ENCODE measurements at places on chromosomes 5 and 9.

- DNase-seq: no peak
These were observed 416.8 kb downstream of the IRX2 start for GRCh38 chr5:2334719-2335118.

DNA sequence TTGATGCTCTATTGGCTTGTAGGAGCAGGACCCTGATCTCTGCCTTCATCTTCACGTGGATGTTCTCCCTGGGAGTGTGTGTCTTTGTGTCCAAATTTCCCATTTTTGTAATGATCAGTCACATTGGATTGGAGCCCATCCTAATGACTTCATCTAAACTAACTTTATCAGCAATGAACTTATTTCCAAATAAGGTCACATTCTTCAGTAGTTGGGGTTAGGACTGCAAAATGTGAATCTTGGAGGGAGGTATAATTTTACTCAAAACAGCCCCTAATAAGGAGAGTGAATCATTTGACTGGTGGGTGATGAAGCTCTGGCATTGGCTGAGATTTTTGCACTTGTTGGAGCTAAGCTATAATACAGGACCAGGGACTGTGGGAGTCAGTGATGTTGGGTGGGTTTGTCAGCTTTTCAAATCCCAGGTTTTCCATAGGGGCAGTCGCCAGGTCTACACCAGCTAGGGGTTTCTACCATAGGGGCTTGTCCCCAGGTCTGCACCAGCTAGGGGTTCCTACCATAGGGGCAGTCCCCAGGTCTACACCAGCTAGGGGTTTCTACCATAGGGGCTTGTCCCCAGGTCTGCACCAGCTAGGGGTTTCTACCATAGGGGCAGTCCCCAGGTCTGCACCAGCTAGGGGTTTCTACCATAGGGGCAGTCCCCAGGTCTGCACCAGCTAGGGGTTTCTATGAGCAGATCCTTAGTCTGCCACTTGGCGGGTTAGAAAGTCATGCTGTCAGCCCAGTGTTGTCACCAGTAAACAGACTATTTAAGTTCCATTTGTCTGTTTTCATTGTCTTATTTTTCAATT, 382.6 kb upstream of the DAP start:
- no peak for DNase-seq

DNA sequence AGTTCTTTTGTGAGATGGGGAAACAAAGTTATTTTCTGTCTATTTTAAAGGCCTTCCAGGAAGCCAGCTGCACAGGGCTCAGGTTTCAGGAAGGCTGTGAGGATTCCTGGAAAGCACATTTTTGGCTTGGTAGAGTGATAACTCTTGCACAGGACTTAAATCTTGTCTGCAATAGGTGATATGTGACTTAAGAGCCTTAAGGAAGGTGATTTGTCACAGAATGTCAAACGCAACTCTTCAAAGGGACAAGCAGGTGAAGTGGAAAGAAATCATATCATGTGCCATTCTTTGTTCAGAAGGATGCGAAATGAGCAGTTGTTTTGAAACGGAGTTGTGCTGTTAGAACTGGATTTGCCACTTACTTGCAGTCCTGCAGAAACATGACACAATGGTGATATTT, 459.3 kb downstream of the MAT2B start:
- no peak for DNase-seq

- no peak for DNase-seq
These were observed 258.5 kb downstream of the AOPEP start for GRCh38 chr9:94984891-94985476.

DNA sequence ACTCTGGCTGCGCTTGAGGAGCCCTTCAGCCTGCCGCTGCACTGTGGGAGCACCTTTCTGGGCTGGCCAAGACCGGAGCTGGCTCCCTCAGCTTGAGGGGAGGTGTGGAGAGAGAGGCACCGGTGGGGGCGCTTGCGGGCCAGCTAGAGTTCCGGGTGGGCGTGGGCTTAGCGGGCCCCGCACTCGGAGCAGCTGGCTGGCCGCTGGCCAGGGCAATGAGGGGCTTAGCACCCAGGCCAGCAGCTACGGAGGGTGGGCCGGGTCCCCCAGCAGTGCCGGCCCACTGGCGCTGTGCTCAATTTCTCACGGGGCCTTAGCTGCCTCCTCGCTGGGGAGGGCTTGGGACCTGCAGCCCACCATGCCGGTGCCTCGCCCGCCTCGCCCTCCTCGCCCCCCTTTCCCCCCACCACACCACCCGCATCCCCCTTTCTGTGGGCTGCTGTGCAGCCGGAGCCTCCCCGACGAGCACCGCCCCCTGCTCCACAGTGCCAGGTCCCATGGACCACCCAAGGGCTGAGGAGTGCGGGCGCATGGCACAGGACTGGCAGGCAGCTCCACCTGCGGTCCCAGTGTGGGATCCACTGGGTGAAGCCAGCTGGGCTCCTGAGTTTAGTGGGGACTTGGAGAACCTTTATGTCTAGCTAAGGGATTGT, 954.5 kb downstream of the DTWD2 start:
- DNase-seq: no peak

DNA sequence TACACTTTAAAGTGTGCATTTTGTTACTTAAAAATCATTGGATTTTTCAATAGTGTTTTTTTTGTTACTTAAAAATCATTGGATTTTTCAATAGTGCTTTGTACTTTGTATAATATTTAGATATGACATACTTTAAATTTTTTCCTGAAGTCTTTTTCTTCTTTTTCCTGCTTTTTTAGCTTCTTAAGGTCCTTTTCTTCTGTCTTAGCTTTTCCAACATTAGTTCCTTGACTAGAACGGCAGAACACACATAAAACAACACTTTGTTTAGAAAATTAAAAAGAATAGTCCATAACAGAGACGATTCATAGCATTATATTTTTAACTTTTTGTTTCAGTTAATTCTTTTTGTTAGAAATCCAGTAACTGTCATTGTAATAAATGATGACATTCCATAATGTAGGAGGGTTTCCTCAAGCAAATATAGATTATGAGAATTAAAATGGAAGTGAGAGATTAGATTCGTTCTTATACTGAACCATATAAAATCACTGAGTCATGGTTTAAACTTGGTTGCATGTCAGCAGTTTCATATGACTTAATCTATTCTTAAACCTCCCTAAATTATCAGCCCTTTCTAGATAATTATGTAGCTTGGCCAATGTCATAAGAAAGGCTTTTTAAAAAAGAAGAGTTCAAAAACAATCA, 45.3 kb upstream of the RICTOR start:
- DNase-seq: no peak

DNA sequence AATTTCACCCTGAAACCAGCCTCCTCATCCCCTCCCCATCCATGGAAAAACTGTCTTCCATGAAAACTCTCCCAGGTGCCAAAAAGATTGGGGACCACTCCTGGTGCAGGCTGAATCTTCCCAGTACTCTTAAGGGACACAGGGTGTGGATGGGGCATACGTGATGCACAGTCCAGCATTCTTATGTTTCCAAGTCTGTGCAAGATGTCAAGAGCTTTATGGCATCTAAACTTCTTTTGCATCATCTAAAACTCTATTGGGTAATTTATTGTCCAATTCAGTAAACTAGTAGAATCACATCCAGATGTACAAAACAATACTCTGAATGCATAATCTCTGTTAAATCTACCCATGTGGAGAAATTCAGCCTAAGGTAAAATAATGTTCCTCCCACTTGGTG, 9.3 kb upstream of the FGD3 start:
- DNase-seq: no peak

GRCh38 chr9:87849144-87849758, 33.4 kb upstream of the SPATA31E1 start:
- no peak for DNase-seq

DNA sequence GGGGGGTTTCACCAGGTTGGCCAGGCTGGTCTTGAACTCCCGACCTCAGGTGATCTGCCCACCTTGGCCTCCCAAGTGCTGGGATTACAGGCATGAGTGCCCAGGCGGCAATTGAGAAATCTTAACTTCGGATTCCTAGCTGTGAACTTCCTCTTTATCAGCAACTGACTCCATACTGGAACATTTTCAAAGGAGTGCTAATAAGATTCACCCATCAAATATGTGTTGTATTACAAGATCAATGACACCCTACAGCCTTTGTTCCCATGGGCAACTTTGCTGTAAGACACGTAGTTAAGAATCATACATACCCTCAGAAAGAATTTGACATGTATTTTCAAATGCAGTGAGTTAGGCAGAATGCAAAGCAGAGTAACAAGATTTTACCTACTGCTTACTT, 23.1 kb upstream of the ACOT12 start:
- no peak for DNase-seq

DNA sequence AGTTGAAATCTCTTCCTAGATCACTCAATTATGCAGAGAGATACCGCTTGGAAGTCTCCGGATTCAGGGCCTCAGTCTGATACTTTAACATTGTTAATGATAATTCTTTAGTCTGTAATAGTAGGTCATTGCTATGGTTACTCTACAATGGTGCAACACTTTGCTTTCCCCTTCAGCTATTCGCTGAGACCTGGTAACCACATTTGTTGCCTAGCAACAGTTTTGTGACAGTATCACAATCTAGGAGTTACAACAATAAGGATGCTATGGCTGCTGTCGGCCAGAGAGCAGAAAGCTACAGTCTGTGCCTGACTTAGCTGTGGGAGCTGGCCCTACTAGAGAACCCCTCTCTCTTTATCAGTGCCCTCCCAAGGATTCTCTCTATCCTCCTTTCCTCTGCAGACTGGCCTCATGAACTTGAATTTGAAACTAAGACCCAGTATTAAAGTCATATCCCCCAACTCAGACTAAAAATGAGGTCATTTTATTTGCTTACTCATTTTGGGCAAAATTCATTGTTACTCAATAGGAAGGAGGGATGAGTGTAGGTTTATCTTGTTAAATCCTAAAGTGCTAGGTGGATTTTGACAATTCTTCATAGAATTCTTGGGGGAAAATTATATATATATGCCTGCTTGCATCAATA, 39.3 kb downstream of the NR2F1 start:
- DNase-seq: no peak

- DNase-seq: no peak
These were observed 106.0 kb downstream of the SMARCA2 start for GRCh38 chr9:2120926-2121689.

GRCh38 chr9:137708590-137709284, 89.9 kb downstream of the EHMT1 start:
- DNase-seq: no peak

DNA sequence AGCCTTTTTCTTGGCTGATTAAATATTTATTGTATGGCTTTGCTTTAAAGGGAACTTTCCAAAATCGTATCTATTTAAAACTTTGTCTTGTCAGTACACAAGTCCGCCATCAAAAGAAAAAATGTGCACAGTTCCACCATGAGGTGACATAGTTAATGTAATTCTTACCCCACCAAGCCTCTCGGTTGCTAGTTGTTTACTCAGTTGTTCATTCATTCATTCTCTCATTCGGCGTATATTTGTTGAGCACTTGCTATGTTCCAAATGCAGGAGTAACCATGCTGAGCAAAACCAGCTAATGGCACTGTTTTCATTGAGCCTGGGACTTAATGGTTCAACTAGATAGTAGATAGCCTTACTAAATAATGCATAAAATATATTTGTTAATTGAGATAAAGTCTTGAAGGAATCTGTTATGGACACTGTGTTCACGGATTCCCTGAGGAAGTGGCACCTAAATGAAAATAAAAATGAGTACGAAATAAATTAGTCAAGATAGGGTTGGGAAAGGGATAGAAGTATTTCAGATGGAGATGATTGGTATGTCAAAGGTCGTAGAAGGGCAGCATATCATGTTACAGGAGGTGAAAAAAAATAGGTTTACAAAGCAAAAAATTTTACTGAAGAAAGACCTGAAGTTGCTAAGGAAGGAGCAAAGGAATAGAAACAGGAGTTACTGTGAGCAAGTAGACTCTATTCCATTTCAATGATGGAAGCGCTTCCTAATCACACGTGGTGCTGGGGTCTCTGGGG, 1.5 kb downstream of the DCAF10 start:
- DNase-seq: peak; percentile 12

- DNase-seq: no peak
These were observed 15.0 kb downstream of the MAMDC2 start for GRCh38 chr9:70058569-70059116.

- DNase-seq: no peak
These were observed 2.9 kb upstream of the RNF130 start for GRCh38 chr5:180074462-180074861.

- DNase-seq: no peak
These were observed 39.6 kb downstream of the SGCD start for GRCh38 chr5:156366521-156366920.

GRCh38 chr5:138844812-138845513, 30.2 kb downstream of the LRRTM2 start:
- DNase-seq: no peak

GRCh38 chr9:127970401-127971313, 10.1 kb downstream of the EEIG1 start:
- DNase-seq: no peak

GRCh38 chr9:126233175-126233574, 93.5 kb upstream of the MVB12B start:
- no peak for DNase-seq

GRCh38 chr9:136348691-136349090, 14.9 kb downstream of the DNLZ start:
- DNase-seq: no peak

DNA sequence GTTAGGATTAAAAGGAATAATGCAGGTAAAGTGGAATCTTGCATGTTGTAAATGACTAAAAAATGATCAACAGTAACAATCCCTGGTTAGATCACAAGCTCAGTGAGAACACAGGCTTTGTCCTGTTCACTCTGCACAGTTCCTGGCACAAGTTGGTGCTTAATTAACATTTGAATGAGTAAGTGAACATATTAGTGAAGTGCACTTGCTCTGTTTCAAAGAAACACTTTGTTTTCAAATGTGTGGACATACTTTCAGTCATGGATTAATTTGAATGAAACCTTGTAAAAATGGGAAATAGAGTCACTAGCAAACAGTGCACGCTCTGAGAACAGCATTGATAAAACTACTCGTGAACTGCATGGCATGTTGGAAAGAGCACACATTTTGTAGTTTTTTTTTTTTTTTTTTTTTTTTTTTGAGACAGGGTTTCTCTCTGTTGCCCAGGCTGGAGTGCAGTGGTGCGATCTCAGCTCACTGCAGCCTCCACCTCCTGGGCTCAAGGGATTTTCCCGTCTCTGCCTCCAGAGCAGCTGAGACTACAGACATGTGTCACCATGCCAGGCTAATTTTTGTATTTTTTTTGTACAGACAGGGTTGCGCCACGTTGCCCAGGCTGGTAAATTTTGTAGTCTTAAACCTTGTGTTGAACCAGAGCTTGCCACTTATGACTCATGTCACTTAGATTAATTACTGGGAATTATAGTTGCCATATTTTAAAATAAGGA, 159.9 kb downstream of the LURAP1L start:
- no peak for DNase-seq

GRCh38 chr5:122715095-122715494, 59.8 kb upstream of the SNX2 start:
- no peak for DNase-seq

DNA sequence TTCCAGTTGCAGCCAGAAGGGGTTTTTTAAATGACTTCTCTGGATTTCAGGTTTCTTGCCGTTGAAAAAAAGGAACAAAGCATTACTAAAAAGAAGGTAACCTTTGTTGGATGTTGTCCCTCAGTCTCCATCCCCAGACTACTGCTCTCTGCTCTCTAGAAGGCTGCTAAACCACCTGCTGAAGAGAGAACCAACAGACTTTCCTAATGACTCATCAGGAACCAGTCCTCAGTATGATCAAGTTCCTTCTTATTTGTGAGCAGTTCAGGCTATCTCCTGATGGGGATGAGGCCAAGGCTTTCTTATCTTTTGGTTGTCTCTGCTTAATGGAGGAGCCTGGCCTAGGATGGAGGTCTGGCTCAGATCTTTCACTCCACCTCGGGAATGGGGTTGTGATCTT, 4.1 kb downstream of the KIF4B start:
- no peak for DNase-seq

GRCh38 chr5:157459715-157460599, at the start of gene NIPAL4:
Gene NIPAL4, plus strand, starts transcription at chr5:157460213. Its CDS starts 108 bp downstream, at chr5:157460321.
- no peak for DNase-seq

GRCh38 chr5:140524003-140524402, 23.5 kb upstream of the EIF4EBP3 start:
- no peak for DNase-seq
